ENCODE measurements at places on chromosomes 13 and 19. TPM values are rescaled to one million over a fixed set of nuclear protein-coding genes. Genes with fewer than 3 reads are reported as not detected.

GRCh38 chr13:31898378-31899071, 133.0 kb upstream of the FRY start:
- no peak for DNase-seq

DNA sequence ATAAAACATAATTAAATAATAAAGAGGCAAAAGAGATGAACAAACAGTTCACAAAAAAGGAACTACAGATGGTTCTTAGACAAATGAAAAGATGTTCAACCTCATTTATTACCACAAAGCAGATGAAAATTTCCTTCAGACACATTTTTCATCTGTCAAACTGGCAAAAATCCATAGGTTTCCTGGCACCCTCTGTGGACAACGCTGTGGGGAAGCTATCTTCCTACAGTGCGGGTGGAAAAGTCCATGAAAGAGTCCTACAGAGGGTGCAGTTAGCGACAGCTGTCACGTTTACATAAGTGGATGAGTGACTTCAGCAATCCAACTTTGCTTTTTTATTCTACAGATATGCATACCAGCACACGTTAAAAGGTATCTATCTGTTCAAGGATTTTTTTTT, 30.3 kb upstream of the PDCD5 start:
- DNase-seq = no peak

- no peak for DNase-seq
Measured at GRCh38 chr13:71587817-71588216, 279.2 kb downstream of the DACH1 start.

- peak; percentile 83 for DNase-seq
Measured at GRCh38 chr13:106533101-106533942, 2.1 kb downstream of the EFNB2 start.

The CRLF1 gene
- total RNA-seq = 44.7 TPM

The APLP1 gene
- 8.6 TPM for total RNA-seq

GRCh38 chr13:106996867-106997618, 429.1 kb upstream of the ARGLU1 start:
- peak; percentile 15 for DNase-seq

DNA sequence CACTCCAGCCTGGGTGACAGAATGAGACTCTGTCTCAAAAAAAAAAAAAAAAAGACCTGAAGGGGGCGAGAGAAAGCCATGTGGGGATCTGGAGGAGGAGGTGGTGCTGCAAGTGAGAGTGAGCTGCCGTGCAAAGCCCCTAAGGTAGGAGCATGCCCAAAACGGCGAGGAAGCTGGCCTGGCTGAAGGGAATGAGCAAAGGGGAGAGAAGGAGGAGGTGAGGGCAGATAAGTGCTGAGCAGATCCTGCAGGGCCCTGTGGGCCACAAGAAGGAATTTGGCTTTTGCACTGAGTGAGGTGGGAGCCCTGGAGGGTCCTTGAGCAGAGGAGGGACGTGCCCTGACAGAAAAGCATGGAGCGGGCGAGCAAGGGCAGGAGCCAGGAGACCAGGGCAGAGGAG, 19.4 kb upstream of the ADGRE5 start:
- no peak for DNase-seq

- no peak for DNase-seq
Measured at GRCh38 chr19:6534451-6535093, 3.7 kb downstream of the TNFSF9 start.

DNA sequence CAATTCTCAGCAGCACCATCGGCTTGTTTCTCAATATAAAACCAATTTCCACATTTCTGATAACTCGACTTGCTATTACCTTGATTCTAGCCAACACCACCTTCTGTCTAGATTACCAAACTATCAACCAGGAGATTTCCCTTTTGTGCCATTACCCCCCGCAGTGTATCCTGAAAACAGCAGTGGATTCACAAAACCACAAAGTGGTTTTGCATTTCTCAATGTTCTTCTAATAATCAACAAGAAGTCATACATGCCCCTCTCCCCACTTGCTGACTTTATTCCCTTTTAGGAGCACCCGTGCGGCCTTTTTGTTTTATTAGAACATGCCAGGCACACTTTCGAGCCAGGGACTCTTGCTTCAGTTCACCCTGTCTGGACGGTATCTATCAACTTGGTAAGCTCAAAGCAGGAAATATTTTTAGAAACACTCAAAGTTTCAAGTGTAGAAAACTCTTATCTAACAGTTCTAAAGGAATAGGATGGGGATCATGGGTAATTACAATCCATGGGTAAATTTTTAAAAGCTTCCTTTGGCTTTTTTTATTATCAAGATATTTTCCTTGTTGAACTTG, 967.4 kb downstream of the EFNB2 start:
- no peak for DNase-seq

- DNase-seq = no peak
Measured at GRCh38 chr13:99323488-99323887, 16.3 kb upstream of the GPR183 start.
